ENCODE measurements at places on chromosomes 1 and 21.

- no peak for DNase-seq
Measured at GRCh38 chr1:204228896-204229295, 15.1 kb upstream of the GOLT1A start.

- no peak for DNase-seq
Measured at GRCh38 chr1:23555986-23556634, 3.2 kb downstream of the ID3 start.

DNA sequence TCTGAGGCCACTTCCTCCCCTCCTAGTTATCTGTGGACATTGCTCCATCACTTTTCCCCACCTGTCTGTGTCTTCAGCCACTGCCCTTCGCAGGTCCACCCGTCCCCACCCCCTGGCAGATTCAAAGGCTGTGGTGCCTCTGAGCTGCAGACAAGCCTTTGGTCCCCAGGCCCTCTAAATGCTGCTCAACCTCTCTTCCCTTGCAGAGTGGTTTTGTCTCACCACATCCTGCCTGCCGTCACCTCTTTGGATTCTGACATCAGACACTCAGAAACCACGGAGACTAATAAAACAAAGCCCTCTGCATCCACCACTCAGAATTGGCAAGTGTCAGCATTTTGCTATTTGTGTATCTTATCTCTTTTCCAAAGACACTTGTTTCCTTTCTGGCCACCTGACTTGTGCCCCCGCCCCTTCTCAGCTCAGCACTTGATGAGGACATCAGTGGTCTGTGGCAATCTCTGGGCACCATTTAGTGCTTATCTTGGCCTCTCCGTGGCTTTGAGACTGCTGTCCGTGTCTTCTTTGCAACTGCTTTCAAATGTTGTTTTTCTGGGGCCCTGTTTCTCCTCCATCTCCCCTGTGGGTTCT, 7.7 kb downstream of the CNIH3 start:
- peak; percentile 40 for DNase-seq

GRCh38 chr1:181383695-181384094, 99.6 kb upstream of the CACNA1E start:
- no peak for DNase-seq

GRCh38 chr1:240149484-240150094, 57.9 kb downstream of the FMN2 start:
- DNase-seq: no peak

GRCh38 chr1:1374589-1374928, 448 bp downstream of the AURKAIP1 start:
- no peak for DNase-seq

GRCh38 chr1:17009706-17010105, 2.0 kb downstream of the ATP13A2 start:
- no peak for DNase-seq

Measured in stimulated activated CD8-positive, alpha-beta memory T cell treated with anti-CD3 and anti-CD28 coated beads, Interleukin-7, amount 100 ng/mL, for 1 hour (primary cell).